ENCODE measurements at places on chromosomes 7 and 10. TPM values are rescaled to one million over a fixed set of nuclear protein-coding genes. Genes with fewer than 3 reads are reported as not detected.

PRKG1 gene
- 8.1 TPM for total RNA-seq

TYW1B gene
- 1.9 TPM for total RNA-seq

SFMBT2 gene
- total RNA-seq: 3.8 TPM

PRKCQ gene
- total RNA-seq: 0.43 TPM

TMEM236 gene
- total RNA-seq: 1.4 TPM

OR6B1 gene
- total RNA-seq: not detected

DNA sequence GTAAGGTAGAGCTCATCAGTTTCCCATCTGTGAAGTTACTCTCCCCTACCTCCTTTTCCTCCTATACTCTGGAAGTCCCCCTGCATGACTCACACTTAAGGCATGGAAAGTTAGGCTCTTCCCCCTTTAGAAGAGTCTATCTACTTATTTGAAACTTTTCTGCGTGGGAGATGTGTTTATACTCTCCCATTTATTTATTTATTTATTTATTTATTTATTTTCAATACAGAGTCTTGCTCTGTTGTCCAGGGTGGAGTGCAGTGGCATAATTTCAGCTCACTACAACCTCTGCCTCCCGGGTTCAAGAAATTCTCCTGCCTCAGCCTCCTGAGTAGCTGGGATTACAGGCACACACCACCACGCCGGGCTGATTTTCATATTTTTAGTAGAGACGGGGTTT lies 107.5 kb upstream of the JCAD start:
- DNase-seq: no peak

DNA sequence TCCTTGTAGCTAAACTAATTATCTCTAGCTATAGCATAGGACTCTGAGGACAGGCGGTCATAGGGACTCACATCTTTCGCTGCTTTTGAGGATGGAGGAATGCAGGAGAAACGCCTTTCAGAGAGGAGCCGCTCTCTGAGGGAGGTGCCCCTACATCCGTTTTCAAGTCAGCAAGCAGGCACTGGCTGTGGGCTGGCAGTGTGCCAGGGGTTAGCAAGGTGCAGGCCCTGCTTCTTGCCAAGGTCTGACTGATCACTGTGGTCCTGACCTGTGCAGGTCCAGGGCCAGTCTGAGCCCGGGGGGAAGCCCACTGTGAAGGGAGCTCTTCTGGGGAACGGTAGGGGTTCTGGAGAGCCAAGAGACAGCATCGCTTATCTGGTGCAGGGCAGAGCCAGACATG lies 89.4 kb downstream of the SH3PXD2A start:
- DNase-seq: no peak

DNA sequence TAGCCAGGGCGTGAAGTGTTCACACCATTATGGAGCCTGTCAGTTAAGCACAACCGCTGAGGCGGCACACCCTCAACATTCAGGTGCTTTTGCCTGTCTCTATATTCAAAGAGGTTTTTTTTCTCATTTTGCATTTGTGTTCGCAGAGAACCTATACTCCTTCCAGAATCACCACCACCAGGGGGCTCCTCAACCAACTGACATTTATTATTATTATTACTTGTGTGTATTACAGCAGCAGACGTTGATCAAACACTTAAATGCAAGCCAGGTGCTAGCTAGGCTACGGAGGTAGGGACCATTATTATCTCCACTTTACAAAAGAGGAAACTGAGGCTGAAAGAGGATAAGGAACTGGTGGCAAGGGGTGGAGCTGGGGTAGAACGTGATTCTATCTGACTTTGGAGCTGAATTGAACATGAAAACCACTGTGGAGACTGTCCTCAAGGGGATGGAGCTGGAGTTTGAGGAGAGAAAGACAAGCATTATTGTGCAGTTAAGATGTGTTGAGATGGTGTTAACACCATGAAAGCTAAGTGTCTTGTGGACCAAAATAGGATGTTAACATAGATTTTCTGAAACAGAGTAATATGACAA lies 133.8 kb upstream of the PLXNA4 start:
- peak; percentile 19 for DNase-seq

DNA sequence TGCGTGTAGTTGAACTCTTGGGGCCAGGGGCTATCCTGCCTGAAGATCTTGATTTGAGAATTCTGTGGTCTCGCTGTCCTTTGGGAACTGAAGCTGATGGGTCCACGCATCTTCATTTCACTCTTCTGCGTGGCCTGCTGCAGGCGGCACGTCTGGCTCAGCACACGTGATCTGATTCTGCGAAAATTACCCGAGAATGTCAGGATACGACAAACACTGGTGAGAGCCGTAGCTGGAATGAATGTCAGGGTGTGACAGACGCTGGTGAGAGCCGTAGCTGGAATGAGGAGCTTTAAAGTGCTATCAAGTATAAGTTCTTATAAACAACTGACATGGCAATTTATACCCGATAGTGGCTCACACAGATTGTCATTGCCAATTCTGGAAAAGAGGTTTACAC lies 44.6 kb upstream of the CFAP46 start:
- DNase-seq: no peak

- DNase-seq: no peak
These were observed 82.9 kb downstream of the GALNT11 start for GRCh38 chr7:152108359-152108758.

- no peak for DNase-seq
These were observed 35.7 kb downstream of the NAPEPLD start for GRCh38 chr7:103113164-103113563.

DNA sequence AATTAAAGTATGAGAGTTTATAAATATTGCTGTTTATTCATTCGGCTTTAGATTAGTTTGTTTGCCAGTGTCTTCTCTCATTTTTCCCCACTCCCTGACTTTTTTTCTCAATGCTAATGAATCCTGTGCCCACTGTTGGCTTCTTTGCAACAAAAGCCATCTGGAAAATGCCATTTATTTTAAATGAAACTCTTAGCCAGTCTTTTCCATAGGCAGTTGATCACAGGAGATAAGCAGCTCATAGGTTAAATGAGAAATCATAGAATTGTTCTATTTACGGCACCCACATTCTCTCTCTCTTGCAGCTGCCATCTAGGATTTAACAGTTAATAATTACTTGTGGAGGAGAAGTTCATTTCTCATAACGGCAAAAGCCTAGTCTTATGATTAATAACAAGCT lies 249.3 kb upstream of the POM121L12 start:
- no peak for DNase-seq

DNA sequence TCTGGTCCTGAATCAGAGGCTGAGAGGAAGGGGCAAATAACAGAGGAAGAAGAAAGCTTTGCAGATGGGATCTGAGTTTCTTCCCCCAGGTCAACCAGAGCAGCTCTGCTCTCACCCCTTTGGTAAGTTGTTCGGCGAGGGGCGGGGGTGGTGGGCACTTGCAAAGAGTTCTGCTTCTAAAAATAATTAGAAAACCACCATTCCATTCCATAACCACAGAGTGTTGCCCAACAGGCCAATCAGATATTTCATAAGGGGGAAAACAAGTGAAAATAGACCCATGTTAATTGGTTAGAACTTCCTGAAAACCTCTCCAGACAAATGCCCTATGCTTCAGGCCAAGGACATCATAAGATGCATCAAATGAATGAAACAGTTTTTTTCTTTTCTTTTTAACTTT lies 43.6 kb upstream of the R3HCC1L start:
- DNase-seq: no peak

DNA sequence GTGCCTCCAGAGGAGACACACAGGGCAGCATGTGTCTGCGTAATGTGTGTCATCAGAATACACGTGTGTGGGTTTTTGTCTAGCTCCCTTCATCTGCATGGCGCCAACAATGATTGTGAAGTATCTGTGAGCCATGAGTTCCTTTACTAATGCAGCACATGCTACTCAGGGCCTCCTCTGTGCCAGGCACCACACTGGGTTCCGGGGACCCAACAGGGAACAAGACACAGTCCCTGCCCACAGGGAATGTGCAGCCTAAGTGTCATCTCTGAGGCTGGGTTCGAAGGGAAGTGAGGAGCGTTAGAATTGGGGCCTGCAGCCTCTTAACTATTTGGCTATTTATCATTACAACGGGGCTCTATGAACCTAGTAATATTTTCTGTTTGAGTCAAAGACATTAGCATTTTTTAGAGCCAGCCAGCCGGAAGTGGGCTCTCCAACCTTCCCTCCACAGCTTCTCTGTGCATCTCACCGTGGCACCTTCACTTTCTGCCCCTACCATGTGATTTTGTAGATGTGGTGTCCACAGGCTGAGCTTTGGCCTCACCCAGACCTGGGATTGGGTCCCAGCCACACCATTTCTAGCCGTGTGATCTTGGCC lies 43.9 kb upstream of the SRGN start:
- DNase-seq: no peak

- peak; percentile 91 for DNase-seq
These were observed 23.8 kb upstream of the MKI67 start for GRCh38 chr10:128150045-128150493.

GRCh38 chr7:116422683-116423082 lies 76.9 kb upstream of the CAV2 start:
- DNase-seq: no peak

DNA sequence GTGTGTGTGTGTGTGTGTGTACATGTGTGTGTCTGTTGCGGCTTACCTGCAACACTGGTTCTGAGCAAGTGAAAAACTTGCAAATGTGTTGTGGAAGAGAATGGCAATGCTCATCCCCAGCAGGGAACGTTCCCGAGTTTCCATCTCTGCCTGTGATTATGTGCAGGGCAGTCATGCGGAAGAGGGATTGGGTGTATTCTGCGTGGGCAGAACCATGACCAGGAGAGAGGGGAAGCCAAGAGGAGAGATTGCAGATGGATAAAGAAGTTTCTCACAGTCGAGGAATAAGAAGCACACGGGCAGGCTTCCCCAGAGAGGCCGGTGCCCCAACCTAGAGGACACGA lies 99.9 kb downstream of the CTBP2 start:
- DNase-seq: no peak

Measured in hepatocyte (in vitro differentiated cells).